ENCODE measurements at places on chromosomes 12 and 14.
A peak's percentile ranks its signal among the peaks of the same experiment; 100 is the strongest.

DNA sequence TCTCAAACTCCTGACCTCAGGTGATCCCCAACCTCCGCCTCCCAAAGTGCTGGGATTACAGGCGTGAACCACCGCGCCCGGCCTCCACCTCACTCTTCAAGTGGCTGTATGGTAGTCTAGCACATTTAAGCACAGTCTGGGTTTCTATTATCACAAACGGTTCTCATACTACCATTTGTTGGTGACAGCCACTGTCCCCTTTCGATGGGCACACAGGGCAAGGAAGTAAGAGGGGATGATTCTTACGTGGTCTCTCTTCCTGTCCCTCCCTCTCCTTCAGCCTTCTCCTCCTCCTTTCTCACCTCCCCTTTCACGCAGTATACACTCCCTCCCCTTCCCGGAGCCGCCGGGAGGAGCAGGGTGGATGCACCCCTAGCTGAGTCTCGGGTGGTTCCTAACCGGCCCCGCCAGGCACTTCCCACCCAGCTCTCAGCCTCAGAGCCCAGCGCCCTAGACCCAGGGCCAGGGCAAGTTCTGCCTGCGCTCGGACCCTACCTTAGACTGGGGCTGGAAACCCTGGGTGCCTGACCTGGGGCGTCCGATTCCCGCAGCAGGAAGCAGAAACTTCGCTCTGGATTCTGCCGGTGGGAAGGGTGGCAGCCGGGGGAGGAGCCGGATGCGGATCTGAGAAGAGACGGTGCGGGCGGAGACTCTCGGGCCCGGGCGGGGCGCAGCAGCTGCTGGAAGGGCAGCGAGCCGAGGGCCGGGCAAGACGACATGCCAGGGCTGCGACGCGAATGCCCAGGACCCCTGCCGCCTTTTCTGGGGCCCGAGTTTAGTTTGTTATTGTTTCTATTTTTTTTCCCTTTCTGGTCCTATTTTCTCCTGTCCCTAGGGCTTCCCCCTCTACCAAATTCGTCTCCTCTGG, at the start of gene TEP1:
TEP1 (minus strand) TSS at position 626 of the 868 bp plus-strand sequence. CDS start 5,062 bp downstream, outside the sequence.
- peak; percentile 47 for DNase-seq

- DNase-seq: no peak
Measured at GRCh38 chr12:8096281-8096915, 14.3 kb downstream of the NECAP1 start.

GRCh38 chr14:51552768-51553404, 98.8 kb upstream of the FRMD6 start:
- no peak for DNase-seq

DNA sequence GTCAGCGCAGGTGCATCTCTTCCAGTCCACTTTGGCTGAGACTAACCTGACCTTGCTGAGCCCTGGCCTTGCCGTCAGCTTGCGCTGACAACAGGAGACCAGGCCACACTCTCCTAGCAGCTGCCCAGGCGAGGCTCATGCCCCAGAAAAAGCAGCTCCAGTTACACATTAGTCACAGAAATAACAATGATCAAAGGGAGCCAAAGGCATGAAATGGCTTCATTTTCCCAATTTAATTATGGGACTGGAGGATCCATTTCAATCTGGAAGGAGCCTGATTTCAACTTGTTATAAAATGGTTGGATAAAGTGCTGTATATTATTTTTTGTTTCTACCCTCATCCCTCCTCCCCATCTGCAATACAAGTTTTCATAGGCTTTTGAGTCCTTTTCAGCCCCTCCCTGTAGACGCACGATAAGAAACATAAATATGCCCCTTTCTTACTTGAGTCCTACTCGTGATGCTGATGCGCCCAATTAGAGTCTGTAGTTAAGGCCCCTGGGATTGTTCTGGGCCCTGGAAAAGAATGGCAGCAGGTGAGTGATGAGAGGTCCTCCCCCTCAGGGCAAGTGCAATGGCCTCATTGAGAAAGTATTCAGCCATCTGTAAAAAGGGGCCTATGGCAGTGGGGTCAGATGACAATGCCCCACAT, 376.0 kb downstream of the C12orf75 start:
- DNase-seq: no peak

DNA sequence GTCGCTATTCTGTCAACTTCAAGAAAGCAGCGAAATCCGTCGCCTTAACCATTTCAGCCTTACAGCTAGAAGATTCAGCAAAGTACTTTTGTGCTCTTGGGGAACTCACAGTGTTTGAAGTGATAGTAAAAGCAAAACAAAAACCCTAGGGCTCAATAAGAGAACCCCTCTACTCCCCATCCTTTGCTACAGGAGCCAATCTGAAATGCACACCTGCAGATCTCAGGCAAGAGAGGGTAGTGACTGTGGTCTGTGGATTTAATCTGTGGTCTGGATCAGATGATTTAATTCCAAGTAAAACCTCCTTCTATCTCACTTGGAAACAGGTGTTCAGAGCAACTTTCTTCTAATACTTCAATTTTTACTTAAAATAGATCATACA, 422.9 kb upstream of the OR4E1 start:
- DNase-seq: no peak

DNA sequence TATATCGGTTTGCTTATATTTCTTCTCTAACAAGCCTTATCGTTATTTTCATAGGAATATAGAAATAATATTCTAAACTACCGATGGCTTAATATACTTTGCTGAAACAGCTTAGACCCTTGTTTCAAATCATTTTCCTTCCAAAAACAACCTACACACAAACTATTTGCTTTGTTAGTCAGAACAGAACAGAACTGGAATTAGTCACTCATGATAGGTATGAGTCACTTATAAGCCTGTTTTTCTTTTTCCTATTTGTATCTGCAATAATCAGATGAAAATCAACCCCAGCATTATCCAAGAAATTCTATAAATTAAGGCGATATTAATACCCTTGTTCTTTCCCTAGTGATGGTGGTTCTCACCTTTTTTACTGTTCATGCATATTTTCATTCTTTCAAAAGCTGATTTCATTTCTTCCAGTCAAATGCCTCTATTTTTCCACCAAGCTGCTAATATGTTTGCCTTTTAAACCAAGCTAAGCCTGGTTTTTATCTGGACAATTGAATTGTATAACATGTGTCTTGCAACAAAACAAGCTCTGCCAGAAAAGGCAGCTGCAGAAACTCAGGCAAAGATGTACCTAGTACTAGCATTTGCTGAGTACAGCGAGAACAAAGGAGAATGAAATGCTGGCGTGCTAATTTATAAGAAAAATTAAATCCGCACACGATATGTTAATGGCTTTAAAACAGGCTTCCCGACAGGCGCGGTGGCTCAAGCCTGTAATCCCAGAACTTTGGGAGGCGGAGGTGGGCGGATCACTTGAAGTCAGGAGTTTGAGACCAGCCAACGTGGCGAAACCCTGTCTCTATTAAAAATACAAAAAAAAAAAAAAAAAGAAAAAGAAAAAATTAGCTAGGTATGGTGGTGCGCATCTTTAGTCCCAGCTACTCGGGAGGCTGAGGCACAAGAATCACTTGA, 1418.2 kb downstream of the AACS start:
- DNase-seq: no peak

DNA sequence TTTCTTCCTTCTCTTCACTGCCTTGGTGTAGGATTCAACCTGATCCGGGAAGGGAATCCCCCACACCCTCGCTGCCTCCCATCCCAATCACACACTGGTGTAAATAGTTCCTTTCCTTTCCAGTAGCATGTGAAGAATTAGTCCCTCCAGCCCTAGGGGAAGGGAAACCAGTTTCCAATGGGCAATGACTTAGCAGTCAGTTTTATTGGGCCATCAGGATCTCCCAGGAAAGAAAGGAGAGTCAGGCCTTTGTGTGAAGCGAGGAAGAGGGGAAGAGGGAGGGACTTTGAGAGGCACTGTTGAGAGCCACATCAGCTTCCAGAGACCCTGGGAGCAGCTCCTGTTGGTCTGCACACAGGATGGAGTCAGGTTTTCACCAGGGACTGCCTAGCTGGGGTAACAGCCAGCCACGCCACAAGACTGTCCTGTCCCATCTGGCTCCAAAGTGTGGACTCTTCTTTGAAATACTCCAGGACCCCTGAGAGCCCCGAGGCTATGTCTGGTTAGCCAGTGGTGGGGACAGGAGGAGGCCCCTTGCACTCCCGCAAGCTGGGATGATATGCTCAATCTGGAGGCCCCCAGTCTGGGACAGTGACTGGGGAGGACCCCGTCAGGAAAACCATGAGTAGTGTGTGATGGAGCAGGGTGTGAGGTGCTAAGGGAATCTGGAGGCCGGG, 27.9 kb downstream of the MOAP1 start:
- DNase-seq: no peak

DNA sequence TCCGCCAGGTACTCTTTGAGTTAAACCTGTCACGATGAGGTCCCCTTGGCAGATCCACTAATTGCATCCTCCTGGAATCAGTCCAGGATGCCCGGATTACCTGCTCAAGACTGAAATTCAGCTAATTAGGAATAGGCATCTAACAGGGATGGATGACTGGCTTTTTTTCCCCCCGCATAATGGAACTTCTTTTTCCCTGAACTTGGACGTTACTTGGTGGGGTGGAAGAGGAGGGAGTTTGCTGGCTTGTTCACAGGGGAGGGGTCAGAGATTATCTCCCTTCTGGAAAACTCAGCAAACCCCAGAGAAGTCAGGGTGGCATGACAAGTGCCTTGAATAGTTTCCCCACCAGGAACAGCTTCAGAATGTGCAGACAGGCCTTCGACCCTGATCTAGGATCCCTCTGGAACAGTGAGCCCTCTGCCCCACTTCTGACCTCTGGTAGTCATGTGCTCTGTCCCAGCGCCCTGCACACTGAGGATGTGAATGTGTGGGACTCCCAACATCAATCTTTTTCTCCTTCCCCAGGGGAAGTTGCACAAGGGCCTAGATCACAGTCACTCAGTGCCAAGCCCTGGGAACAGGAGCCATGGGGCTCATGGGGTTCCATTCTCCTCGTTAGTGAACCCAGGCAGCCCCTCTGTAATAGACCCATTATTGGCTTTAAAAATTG, 142.5 kb downstream of the SMOC1 start:
- no peak for DNase-seq

- DNase-seq: no peak
Measured at GRCh38 chr14:102898776-102899515, 23.5 kb upstream of the AMN start.

DNA sequence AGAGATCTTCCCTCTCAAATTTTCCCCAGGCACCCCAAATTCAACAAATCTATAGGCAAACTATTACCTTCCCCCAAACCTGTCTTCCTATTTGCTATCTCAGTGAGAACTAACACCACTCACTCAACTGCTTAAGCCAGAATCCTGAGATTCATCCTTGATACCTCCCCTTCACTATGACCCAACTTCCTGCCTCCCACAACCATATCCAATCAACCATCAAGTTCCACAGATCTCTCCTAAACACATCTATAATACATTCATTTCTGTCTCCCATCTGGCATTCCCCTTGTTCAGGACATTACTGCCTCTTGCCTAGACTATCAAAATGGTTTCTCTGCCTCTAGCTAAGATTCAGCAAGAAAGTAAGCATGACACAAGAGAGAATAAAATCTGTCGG, 21.3 kb downstream of the YAF2 start:
- DNase-seq: no peak

DNA sequence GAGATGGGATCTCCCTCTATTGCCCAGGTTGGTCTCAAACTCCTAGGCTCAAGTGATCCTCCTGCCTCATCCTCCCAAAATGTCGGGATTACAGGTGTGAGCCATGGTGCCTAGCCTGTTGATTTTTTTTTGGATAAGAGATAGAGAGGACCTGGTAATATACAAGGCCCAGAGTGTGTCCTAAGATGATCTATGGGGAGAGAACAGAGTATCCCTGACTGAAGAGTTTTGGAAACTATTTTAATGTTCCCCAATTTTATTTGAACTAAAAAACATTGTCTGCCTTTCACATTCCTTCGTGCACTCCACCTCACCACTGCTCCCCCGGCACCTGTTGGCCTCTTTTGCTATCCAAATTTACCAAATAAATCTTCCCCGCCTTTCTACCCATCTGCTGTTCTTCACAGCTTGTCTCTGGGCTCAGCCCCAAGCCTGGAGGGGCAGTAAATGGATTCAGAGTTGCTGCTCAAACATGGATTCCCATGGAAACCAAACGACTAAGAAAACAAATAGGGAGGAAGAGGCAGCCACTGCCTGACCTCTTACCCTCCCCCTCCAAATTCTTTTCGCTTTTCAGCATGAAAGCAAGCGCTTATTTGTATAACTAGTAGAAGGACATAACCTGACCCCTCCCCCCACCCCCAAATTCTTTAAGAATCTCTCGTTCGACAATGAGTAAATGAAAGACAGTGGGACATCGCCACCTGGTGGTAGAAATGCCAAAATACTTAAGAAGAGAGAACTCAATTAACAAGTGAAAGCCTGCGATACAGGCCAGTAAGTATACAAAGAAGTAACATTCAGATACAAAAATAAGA, 22.6 kb downstream of the OR10G3 start:
- DNase-seq: peak; percentile 67

- no peak for DNase-seq
Measured at GRCh38 chr12:49748306-49748705, 6.9 kb downstream of the TMBIM6 start.

DNA sequence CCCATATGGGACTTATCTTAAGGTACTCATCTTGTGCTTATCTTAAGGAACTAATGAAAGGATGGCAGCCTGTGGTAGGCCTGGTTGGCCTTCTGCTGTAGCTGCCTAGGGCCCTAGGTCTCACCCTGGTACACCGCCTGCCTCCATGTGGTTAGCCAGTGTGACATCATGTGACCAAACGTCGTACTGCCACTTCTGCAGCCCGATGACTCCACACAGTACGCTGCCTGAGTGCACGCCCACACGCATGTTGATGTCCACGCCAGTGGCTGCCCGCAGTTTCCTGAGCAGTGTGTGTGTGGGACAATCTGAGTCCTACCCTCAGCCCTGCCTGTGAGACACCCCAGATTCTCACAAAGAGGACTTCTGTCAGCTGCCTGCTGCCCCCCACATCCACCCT, 5.1 kb downstream of the ADCY4 start:
- DNase-seq: no peak

GRCh38 chr14:92832137-92832700, 38.1 kb downstream of the GOLGA5 start:
- no peak for DNase-seq

DNA sequence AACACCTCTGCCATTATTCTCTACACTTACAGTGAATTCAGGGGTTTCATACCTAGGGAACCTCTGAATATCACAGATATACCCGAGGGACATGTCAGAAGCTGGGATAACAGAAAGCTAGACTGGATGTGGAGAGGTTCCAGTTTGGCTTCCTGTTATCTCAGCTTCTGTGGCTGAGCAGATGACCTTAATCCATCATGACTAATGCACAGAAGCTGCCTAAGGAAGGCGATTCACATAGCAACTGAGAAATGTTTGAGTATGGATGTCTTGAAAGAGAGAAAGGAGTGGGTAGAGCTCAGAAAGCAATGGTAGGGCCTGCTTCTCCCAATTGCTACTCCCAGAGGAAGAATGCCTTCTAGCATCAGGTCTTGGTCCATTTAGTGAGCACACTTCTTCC, 187.6 kb downstream of the RMST start:
- no peak for DNase-seq

DNA sequence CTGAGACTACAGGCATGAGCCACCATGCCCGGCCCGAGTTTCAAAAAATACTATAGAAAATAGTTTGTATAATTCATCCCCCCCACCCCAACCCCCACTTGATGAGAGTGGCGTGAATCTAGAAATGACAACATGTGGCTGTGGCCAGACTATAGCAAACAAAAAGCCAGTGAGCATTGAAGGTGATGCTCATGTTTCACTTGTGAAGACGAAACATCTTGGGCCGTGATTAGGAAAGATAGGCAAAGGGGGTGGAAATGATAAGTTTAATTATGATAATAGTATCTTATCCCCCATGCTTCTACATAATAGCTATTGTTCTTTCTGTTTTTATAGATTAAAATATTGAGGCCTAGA, 8.5 kb downstream of the BORCS5 start:
- DNase-seq: no peak

Data from AG09319 (cell line).